ENCODE measurements at places on chromosomes 16 and 17. TPM values are rescaled to one million over a fixed set of nuclear protein-coding genes. Genes with fewer than 3 reads are reported as not detected.

DNA sequence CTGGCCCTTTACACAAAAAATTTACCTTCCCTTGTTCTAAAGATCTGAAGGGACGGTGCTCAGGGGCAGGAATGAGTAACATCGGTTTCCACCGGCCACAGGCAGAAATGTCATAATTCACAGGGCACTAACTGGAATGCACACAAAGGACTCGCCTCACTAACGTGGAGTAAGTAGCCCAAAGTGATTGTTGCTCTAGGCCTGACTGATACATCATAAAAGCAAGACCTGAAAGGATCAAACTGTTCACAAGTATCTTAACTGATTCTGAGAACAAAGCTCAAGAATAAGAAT lies 8.9 kb upstream of the TCF25 start:
- DNase-seq: no peak

Gene ACSM2B
- not detected for total RNA-seq

GRCh38 chr17:72616447-72616846 lies 476.0 kb downstream of the SLC39A11 start:
- no peak for DNase-seq

GRCh38 chr16:85004587-85005205 lies 6.6 kb downstream of the ZDHHC7 start:
- peak; percentile 86 for DNase-seq

Data from SJSA1 (cell line).